Activated CD4-positive, CD25-positive, alpha-beta regulatory T cell (primary cell): ENCODE measurements at places on chromosomes 4 and X.

- no peak for DNase-seq
These were observed 52.4 kb downstream of the USP46 start for GRCh38 chr4:52606726-52607125.

- no peak for DNase-seq
These were observed 38.2 kb downstream of the METTL14 start for GRCh38 chr4:118723369-118723768.

GRCh38 chr4:73527196-73527595 lies 45.7 kb downstream of the AFM start:
- no peak for DNase-seq

GRCh38 chr4:30950737-30951136 lies 230.6 kb downstream of the PCDH7 start:
- no peak for DNase-seq

- DNase-seq: no peak
These were observed 75.2 kb upstream of the PLAC8 start for GRCh38 chr4:83189631-83190136.

GRCh38 chr4:112069110-112069509 lies 76.1 kb upstream of the FAM241A start:
- no peak for DNase-seq

- no peak for DNase-seq
These were observed 1603.0 kb upstream of the TENM3 start for GRCh38 chr4:180640193-180640592.

DNA sequence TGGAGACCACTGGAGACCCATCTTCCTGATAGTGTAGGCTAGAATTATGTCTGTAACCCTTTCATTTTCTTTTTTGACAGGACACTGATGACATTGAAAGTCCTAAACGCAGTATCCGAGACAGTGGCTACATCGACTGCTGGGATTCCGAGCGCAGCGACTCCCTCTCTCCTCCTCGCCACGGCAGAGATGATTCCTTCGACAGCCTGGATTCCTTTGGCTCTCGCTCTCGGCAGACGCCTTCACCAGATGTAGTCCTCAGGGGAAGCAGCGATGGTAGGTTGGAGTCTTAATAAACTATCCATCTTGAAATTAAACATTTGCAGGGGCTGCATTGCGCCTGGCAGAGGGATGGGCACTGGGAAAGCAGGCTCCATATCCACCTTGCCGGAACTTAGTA lies 75.4 kb downstream of the LIMCH1 start:
- no peak for DNase-seq

GRCh38 chr4:95985051-95985450 lies 145.2 kb downstream of the PDHA2 start:
- DNase-seq: no peak

DNA sequence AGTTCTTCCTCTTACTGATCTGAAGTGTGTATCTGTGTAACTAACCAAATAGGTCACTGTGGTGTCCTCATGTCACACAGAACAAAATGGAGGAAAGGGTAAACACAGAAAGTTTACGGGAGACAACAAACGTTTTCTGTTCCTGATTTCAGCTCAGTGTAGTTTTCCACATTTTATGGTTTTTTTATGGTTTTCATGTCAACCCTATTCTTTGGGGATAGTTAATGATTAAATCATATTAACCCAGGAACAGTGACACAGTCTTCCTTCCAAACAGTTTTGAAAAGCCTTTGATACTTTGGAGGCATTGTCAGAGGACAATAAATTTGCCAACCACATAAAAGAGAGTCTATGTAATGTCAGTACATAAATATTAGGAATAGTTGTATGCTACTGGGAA lies 4.2 kb downstream of the LNX1 start:
- DNase-seq: no peak

- no peak for DNase-seq
These were observed 179.7 kb upstream of the TET2 start for GRCh38 chr4:104967034-104967401.

GRCh38 chrX:134753718-134754008 lies 95.4 kb upstream of the PLAC1 start:
- no peak for DNase-seq
